ENCODE measurements at places on chromosomes 13 and 19.

- no peak for DNase-seq
These were observed 5.5 kb downstream of the CYP2S1 start for GRCh38 chr19:41198559-41198958.

DNA sequence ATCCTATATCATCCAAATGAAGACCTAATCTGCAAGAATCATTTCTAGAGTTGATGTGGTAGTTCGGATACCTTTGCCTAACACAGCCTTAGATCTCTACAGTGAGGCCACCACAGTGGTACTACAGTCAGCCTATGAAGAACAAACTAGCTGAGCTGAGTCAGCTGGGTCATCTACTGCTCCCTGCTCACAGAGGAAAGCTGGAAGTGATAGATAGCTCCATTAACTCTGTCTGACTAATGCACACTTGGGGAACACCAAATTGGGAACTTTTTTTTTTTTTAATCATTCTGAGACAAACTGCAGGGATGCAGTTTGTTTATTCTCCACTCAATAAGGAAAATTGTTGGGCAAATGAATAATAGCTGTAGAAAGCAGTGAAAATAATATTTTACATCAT lies 1160.6 kb downstream of the PCDH9 start:
- no peak for DNase-seq

DNA sequence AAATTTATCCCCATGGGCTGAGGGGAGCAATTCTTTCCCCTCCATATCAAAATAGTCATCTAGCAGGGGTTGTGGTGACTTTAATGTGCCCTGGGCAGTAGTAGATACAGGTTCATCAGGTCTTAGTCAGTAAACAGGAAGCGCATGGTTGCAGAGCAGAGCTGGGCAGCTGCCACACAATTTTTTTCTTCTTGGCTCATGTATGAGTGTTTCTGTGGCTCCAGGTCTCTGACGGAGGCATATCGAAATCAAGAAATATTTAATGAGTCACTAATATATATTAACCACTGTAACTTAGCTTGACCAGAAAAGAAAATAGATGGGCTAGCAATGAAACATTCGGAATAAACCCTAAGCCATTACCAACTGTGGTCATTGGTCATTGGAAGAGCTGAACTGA lies 68.4 kb upstream of the UBL3 start:
- DNase-seq: no peak

GRCh38 chr19:19106056-19106551 lies 32.2 kb downstream of the TMEM161A start:
- DNase-seq: no peak

GRCh38 chr13:112877539-112877938 lies 91.5 kb upstream of the MCF2L start:
- DNase-seq: no peak

GRCh38 chr19:35223862-35224505 lies 4.6 kb downstream of the FAM187B start:
- DNase-seq: no peak

DNA sequence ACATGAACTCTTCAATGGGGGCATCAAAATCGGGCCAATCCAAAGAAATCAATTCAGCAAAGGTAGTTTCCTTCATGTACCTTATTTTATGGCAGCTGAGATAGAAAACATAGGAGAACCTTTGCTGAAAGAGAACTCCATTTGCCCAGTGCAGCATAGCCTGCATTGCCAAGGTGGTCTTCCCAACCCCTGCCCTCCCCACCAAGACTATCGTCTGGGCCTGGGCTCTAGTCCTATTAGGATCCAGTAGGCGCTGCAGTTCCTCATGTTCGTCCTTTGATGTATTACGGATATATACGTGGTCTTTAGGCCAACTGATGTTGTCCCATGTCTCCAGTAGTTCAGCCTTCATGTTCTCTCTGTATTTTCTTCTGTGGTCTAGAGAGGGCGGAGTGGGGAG lies 19.2 kb downstream of the NLRP13 start:
- no peak for DNase-seq

- no peak for DNase-seq
These were observed 323.2 kb downstream of the OXGR1 start for GRCh38 chr13:96671073-96671472.

DNA sequence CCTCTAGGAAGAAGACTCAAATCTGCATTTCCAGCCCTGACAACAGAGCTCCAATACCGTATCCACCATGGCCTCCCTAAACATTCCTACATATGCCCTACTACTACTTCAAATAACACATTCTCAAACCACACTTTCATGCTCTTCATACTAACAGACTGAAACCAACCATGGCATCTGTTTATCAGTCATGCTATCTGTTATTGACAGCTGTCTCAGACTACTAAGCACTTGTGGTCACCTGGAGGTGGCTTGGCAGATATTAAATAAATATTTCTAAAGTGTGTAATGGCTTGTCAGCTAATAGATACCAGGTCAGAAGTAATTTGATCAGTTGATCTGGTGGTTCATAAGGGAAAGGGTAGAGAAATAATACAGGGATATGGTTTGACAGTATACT lies 489.1 kb downstream of the DIAPH3 start:
- no peak for DNase-seq

DNA sequence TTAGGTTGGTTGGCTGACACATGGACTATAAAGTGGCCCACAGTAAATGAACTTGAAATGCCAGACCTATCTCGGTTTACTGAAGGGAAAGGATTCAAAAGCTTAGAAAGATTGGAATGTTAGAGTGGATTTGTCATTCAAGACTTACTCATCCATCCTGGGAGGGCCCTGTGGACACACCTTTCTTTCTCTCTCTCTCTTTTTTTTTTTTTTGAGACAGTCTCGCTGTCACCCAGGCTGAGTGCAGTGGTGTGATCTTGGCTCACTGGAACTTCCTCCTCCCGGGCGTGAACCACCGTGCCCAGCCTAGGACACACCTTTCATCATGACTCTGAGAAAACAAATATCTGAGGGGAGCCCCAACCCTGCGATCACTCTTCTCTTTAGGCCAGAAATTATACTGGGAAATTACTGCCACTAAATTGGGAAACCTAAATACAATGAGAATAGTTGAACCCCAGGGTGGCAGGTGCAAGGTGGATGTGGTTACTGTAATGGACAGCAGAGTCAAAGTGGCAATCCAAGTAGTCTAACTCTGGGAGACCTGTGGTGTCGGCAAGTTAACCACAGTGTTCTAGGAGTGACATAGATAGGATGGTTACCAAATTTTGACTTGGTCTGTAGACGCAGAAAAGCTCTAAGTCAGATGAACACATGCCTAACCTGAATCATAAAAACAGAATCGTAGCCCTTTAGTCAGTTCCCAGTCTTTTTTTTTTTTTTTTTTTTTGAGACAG lies 47.1 kb upstream of the ZMYM5 start:
- DNase-seq: no peak

GRCh38 chr13:78198821-78199220 lies 280.2 kb upstream of the EDNRB start:
- no peak for DNase-seq

DNA sequence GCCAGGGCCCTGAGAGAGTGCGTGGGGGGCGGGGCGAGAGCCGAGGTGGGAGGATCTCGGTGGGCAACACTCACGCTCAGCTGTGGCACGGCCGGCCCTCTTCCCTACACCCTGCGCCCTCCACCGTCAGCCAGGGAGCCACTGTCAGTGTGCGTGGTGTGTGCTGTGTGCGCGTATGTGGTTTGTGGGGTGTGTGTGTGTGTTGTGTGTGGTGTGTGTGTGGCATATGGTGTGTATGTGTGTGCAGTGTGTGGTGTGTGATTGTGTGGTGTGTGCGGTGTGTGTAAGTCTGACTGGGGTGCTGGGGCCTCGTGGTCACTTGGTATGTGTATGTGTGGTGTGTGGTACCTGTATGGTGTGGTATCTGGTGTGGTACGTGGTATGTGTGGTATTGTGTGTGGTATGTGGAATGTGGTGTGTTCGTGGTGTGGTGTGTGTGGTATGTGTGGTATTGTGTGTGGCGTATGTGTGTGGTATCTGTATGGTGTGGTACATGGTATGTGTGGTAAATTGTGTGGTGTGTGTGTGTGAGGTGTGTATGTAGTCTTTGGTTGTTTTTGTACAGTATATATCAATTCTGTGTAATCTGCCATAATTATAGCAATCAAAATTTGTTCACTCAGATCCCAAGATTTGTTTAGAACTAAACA lies 5.1 kb downstream of the GRK1 start:
- DNase-seq: no peak

DNA sequence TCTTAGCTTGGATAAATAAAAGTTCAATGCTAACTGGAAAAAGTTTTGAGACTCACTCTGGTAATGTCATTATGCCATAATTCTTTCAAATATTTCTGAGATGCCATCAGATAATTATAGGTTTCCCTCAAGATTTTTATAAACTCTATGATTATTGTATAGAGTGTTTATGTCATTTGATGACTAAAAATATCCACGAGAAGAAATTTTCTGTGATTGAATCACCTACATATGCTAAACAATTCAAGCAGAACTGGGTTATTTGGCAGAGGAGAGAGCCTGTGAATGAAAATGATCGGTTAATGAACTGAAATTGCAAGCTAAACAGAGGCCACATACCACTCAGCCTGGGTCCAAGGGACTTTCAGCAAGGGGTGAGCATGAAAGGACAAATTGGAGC lies 92.6 kb upstream of the TSC22D1 start:
- DNase-seq: no peak

DNA sequence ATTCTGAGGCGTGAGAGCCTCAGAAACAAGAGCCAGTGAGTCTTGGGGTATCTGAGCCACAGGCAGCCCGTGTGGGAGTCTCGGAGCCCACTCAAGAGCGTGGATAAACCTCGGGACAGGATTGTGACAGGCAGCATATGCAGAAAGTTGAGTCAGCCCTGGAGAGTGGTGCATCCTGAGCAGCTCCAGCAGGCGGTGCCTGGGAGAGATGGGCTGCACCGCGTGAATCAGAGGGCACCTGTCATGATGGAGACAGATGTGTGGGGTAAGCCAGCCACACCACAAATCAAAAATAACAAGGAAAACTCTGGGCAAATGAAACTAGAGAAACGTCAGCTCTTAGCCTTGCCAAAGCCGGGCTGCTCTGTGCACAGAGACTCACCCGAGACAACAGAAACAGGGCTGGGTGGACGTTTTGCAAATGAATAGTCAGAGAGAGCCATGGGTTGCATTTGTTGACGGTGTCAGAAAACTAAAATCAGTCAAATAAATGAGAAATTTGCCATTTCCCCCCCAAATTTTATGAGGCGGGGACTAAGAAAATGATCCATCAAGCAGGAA lies 30.0 kb upstream of the POP4 start:
- DNase-seq: no peak

- no peak for DNase-seq
These were observed 1.3 kb upstream of the SPIB start for GRCh38 chr19:50417111-50418081.

DNA sequence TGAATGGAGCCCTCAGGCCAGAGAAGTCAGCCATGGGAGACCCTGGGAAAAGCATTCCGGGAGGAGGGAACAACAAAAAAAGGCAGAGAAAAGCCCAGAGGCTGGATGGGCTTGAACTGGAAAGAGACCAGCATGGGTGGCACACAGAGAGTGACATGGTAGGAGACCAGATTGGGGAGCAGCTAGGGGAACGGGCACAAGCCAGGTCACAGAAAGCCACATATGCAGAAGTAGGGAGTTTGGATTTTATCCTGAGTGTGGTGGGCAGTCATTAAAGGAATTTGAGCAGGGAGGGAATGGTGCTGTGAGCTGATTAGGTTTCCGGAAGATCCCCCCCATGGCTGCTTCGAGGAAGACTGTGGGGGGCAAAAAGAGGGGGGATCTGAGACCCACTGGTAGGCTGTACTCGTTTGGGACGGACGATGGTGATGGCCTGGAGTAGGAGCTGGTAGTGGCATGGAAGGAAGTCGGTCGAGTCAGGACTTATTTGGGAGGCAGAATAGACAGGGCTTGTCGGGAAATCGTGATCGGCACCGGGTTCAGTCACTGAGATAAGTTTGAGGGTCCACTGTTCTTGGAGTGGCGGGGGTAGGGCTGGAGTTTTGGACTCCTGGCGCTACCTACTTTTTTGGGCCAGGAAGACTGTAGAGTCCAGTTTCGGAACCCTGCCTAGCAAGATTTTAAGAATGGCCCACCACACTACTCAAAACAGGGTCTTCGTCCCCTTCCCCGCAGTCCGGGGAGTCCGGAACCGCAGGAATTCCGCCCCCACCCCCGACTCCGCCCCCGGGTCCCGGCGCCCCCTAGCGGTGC lies 949 bp downstream of the SERTAD1 start:
- no peak for DNase-seq

DNA sequence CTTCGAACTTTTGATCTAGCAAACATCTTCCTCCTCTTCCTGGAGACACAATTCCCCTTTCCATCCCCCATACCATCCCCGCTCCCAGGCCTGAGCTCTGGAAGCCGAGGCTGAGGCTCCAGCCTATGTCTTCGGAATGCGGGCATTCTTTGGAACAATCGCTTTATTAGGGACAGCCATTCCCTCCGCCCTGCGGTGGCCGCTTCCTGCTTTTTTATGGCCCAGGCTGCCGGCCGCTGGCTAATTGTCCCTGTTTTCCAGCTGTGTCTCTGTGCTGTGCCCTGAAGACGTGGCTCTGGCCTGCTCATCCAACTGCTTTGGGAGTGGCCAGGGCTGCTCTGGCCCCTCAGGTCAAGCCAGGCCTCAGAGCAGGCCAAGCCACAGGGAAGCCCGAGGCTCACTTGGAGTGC lies 2.1 kb upstream of the CDX2 start:
- DNase-seq: no peak

DNA sequence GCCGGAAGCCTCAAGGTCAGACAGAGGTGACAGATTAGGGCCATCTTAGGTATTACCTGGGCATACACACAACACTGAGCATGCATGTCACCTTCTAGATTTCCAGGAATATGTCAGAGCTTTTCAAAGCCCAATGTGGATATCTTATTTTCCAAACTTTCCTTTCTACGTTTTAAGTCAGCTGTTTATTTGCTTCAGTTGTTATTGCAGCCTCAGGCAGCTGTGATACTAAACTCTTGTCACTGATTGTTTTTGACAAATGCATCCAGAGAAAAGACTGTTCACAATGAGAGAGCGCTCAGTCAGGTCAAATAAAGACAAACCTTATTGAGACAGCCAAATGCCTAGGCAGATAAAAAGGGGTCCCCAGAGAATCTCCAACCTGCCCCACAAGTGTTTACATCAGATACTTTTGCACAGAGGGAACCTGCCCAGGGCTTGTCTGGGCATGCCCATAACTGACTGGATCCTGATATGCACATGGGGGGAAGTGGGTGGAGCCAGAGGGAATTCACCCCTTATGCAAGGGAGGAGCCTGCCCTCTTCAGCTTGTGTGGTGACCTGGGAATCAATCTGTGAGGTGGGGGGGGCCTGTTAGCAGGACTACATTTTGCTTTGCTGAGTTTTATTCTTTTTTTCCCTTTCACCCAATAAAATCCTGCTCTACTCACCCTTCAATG lies 28.5 kb downstream of the MED4 start:
- DNase-seq: no peak

All from D721Med (cell line).